ENCODE measurements at places on chromosomes 2 and 18.

- DNase-seq, result no peak
Measured at GRCh38 chr2:82239176-82239575, 1934.6 kb upstream of the LRRTM1 start.

GRCh38 chr2:115650827-115651226 lies 1208.4 kb downstream of the DPP10 start:
- no peak for DNase-seq

DNA sequence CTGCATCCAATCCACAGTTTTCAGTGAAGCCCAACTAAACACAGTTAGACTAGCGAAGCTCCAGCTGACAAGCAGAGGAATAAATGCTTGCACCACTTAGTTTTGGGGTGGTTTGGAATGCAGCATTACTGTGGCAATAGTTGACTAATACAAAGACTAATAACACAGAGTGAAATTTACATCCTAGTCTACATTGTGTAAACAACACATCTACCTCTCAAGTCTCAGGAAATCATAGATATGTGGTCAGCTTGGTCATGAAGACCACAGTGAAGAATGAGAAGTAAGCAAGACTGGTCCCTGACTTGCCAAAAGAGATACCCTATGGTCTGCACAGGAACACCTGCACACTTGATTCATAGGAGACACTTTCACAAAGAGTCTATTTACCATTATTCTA lies 155.1 kb upstream of the TANK start:
- DNase-seq, result no peak

GRCh38 chr2:44713170-44713569 lies 228.3 kb upstream of the SIX3 start:
- DNase-seq, result no peak

DNA sequence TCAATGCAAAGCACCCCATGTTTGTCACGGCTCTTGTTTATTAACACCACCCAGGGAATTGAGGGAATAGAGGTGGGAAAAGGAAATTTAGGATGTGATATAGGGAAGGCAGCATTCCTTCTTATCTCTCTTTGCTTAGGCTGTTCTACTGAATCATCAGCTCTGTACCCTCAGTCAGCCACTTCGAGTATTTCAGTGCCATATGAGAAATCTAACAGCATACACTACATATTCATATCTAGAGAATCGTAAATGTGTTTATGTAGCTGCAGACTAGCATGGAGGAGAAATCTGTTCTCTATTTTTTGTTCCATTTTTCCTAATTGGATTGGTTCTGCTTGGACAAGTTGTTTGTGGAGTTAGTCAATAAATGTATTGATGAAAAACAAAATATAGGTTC lies 187.8 kb downstream of the CTNNA2 start:
- DNase-seq, result no peak

- no peak for DNase-seq
Measured at GRCh38 chr2:42764096-42764495, at the start of gene OXER1. Gene OXER1, minus strand, starts transcription at chr2:42764135. Its CDS starts 73 bp downstream, at chr2:42764062.

GRCh38 chr2:44793322-44793870 lies 148.1 kb upstream of the SIX3 start:
- no peak for DNase-seq

DNA sequence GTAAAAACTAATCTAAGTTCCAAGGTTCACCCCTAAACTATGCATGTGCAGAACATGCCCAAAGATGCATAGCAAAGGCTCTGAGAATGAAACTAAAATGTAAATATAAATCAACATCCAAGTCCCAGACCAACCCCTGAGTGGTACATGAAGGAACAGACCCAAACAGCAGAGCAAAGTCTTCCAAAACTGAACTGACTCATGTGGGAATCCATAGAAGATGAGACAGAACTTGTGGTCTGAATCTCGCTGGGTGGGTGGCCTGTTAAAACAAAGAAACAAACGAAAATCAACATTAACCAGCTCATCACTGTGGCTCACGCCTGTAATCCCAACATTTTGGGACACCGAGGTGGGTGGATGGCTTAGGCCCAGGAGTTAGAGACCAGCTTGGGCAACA lies 29.5 kb upstream of the ATRAID start:
- DNase-seq, result no peak

- no peak for DNase-seq
Measured at GRCh38 chr2:64659252-64659651, 5.5 kb upstream of the SERTAD2 start.

DNA sequence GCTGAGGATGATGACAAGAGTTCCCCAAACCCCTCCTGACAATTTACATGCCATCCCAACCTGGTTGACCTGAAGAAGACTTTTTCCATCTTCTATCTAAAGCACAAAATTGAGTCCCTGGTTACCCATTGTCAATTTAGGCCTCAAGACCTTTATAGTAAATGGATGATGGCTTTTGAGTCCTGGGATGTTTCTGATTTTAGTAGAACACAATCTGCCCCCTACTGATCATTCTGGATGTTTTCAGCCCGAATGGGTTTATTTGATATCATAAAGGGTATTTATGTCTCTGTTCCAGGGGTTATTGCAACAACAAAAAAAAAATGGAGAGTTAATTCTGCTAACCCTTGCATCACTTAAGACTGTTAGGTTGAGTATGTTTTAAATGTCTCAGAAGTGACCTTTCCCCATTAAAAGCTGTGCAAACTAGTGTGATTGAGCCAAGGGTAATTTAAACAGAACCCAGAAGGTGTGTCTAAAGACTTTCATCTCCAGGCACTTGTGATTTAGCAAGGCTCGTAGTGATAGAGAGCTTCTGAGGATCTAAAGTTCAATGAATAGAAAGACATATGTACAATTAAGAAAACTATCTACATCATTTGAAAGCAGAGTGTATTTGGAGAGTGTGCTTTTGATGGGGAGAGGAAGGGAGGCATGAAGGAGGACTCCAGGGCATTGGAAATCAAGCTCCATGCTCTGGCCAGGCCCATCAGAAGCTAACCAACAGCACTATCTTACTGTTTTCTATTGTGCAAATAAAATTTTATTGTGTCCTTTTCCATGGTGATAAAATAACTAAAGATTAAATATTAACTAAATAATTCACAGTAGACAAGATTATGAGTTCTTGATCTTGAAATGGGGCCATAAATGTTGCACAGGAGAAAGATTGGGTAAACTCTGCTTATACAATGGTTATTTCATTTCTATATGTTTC lies 96.6 kb upstream of the NOSTRIN start:
- DNase-seq, result no peak

DNA sequence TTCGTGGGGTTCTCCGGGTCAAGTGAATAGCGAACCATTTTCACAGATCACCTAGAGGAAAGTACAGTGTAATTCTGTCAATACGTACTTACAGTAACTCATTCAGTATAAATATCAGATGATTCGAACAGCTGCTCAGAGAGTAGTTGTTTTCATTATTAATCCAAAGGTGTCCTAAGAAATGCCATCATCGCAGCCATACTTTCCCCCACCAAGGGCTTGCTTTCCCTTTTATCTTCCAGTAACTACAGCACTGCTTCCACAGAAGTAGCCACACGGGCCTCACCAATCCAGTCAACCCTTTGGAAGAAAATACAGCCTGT lies 4.5 kb upstream of the C18orf32 start:
- DNase-seq, result no peak

- no peak for DNase-seq
Measured at GRCh38 chr2:232395586-232395985, 11.1 kb upstream of the ALPG start.

- no peak for DNase-seq
Measured at GRCh38 chr2:120739438-120740090, 3.9 kb downstream of the GLI2 start.

- no peak for DNase-seq
Measured at GRCh38 chr2:148650881-148651280, 6.3 kb downstream of the EPC2 start.

DNA sequence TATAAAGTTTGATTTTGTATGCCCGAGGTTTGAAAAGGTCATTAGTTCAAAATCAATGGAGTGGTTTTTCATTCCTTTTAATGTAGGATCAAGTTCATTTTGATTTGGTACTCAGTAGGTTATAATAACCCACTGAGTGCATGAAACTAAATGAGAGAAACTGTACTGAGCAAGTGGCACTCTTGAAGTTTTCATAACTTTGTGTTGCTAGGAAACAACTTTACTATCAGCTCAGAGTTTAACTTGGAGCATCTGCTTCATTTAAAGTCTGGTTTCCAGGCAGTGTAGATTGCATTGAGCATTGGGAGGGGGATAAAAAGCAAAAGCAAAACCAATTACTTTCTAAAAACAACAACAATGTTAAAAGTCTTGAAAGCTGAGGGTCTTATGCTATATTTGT lies 1361.6 kb upstream of the CHAC2 start:
- no peak for DNase-seq

GRCh38 chr2:69693775-69694450 lies 48.0 kb upstream of the ANXA4 start:
- DNase-seq, result no peak

DNA sequence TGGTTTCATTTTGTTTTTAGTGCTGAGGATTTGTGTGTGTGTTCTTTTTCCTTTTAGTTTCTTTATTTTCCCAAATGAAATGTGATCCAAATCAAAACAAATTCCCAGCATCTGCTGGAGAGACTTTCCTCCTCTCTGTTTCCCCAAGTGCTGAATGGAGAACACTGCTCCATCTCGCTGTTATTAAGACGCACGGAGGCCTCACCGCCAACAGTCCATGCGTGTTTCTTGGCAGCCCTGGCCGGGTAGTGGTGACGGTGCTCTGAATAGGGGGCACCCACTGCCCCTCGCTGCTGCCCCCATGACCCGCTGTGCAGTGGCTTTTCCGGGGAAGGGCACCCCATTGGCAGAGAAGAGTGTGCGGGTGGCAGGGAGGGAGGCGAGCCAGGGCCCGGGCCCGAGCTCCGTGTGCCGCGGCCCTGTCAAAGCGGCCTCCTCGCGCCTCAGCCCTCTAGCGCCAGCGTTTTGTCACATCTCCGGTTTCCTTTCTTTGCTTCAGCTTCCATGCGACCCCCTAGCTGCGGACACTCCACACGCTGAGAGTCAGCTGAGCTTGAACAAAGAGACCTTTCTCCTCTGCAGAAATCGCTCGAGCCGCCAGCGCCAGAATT lies 473.7 kb upstream of the SALL3 start:
- DNase-seq, result no peak

- DNase-seq, result no peak
Measured at GRCh38 chr2:215395687-215396460, 40.0 kb downstream of the FN1 start.

GRCh38 chr2:174877751-174878150 lies 113.5 kb upstream of the CHRNA1 start:
- no peak for DNase-seq

DNA sequence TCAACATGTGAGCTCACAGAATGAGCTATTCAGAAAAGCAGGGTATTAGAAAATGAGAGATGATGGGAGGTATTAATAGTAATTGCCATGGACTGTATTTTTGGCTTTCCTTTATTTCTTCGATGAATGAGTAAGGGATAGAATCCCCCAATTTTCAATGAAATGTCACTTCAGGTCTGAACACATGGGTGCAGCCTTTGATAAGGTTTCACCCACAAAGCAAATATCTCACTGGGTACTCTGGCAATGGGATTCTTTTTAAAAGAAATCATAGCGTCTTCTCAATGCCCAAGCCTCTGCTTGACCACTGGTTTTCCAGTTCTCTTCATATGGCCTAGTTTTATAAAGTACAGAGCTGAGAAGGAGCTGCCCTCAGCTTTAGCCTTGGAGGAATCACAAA lies 610.5 kb upstream of the FANCL start:
- no peak for DNase-seq

DNA sequence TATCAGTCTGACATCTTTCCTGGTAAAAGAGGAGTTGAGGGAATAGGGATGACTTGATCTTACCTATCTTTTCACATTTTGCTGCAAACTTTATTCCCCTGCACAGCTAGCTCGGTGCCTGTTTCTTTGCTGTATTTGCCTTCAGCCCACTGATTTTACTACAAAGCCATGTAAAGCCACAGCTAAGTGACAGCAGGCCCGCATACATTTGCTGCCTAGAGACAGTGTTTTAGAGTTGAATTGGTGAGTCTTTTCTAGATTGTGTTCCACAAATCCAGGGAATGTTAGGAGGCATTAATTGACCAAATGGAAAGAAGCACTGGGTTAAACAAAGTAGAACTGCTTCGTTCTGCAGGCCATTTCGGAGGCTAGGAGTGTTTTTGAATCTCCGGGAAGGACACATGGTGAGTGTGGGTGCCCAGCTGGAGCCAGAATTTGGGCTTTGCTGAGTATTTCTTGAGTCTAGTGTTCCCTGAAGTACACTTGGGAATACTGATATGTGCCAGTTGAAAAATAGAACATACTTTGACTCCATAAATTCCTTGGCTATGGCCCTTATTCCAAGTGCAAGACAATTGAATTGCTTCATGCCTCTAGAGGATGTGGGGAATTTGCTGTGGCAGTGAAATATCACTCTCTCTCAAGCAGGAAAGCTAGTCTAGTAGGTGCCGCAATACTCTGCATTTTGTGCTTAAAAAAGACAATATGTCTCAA lies 329.8 kb downstream of the PTPRM start:
- no peak for DNase-seq

GRCh38 chr2:40286721-40287120 lies 165.2 kb downstream of the SLC8A1 start:
- no peak for DNase-seq

DNA sequence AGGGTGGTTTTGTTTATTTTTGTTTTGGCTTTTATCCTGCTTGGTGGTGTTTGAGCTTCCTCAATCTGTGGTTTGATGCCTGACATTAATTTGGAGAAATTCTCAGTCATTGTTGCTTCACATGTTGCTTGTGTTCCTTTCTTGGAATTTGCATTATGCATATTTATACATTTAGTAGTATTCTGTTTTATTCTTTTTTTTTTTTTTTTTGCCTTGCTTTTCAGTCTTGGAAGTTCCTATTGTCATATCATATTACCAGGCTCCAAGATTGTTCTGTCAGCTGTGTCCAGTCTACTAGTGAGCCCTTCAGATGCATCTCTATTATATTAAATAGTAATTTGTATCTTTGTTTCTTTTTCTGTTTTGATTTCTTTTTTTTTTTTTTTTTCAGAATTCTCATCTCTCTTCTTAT lies 77.0 kb downstream of the EPC2 start:
- no peak for DNase-seq

GRCh38 chr2:102226612-102227391 lies 40.0 kb downstream of the IL1RL2 start:
- no peak for DNase-seq

DNA sequence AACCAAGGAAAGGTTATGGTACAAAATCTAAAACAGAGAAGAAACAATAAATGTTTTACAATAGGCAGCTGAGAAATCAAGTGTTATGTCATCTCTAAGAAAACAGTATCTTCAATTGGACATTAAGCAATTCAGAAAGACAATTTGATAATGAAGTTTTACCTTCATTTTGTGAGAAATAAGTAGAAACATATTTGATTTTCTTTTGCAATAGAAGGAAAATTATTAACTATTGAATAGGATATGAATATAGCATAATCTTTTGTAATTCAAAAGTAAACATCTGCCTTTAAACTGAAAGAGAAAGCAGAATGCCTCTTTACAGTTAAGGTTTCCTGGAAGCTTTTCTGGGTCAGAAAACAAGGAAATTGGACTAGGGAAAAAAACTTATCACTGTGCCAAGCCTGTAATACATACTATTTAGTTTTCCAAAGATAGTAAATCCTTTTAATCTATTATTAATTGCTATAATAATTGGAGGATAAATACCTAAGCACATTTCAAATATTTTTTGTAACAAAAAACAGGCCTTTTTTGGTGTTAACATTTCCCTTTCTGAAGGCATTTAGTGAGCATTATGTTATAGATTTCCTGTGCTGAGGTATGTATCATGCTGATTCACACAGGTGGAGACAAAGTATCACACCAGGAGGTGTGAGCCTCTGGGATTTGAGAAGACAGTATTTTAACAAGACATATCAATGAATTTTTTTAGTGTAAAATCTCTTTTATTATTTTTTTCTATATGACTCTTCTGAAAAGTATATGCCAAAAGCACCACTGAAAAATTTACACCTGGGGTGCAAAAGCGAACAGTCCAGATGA lies 947.0 kb upstream of the CDH2 start:
- no peak for DNase-seq

Data from NCI-H1436 treated with DMSO at 0.1 percent for 48 hours (cell line).